ENCODE measurements at places on chromosomes 6 and 20.

DNA sequence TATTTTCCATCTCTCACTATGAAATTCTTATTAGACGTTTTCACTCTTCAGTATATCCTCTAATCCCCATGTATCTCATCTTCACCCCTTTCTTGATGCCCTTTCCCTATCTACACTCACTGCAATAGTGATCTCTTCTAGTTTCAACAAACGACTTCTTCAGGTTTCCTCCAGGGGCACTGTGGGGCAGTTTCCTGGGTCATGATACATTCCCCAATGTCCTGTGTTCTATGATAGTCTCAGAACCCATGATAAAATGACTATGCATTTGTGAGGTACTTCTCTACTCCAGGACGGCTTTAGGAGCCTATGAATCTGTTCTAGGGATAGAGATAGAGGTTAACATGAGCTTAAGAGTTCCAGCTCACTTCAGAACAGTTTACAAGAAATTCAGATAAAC is 183.3 kb downstream of the FOXC1 start:
- DNase-seq: peak; percentile 83

GRCh38 chr6:42901538-42901957 is 14.3 kb upstream of the PTCRA start:
- peak; percentile 97 for DNase-seq

GRCh38 chr6:124941259-124941658 is 21.0 kb upstream of the RNF217 start:
- no peak for DNase-seq

DNA sequence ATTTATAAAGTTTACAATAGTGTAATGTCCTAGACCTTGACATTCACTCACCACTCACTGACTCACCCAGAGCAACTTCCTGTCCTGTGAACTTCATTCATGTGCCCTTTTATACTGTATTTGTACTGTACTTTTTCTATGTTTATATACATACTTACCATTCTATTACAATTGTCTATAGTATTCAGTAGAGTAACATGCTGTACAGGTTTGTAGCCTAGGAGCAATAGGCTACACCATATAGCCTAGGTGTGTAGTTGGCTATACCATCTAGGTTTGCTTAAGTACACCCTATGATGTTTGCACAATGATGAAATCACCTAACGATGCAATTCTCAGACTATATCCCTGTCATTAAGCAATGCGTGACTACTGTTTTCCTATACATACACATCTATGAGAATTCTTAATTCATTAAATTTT is 17.5 kb downstream of the EDEM2 start:
- peak; percentile 10 for DNase-seq

DNA sequence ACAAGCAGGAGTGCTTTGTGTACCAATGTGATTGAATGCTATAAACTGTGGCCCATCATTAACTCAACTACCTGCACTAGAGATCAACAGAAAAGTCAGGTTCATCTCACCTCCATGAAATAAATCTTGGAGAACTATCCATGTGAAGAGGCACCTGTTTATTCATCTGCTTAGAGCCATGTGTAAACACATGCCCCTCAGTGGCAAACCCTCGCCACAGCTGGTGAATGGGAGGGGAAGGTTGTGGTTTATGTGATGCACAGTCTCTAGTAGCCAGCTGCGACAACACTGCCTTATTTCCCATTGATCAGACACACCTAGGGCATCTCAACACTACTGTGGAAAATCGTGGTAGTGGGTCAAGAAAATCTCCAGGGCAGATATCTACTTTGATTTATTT is 640.2 kb downstream of the PTPRT start:
- no peak for DNase-seq

GRCh38 chr6:134744301-134744700 is 205.6 kb downstream of the ALDH8A1 start:
- no peak for DNase-seq

- no peak for DNase-seq
Observed at GRCh38 chr6:159878341-159878740, 12.4 kb upstream of the MAS1 start.

GRCh38 chr6:87919416-87919815 is 128.2 kb upstream of the SPACA1 start:
- DNase-seq: no peak

GRCh38 chr6:43311666-43312065 is 3.0 kb upstream of the CRIP3 start:
- DNase-seq: no peak

DNA sequence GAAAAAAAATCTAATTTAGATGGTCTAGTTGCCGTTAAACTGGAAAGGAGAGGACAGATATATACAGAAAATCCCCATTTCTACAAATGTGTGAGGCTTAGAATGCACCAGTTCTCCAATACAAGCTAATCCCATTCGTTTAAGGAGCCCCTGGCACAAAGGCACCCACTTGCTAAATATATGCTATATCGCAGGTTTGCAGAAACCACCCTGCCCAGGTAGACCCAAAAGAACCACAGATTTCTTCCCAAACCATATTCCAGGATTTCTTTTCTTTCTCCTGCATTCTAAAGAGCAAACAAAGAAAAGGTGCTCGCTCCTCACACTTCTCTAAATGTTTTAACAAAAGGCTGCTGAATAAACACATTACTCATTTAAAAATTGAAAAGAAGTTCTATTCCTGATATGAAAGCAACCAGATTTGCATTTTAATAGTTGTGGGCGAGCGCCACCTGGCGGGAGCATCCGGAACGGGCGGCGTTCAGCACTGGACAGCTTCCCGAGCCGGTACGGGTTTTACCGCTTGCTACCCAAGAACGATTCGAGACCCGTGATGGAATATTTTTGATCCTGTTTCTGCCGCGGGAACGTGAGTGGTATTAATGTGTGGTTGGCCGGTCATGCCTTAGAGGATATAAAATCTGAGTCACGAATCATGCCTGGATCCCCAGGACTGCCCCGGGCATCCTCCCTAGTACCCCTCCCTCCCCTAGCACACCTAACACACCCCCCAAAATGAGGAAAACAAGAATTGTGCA is 2.1 kb downstream of the PTPRT start:
- peak; percentile 78 for DNase-seq

GRCh38 chr6:168159506-168159905 is 80.5 kb upstream of the FRMD1 start:
- DNase-seq: no peak

DNA sequence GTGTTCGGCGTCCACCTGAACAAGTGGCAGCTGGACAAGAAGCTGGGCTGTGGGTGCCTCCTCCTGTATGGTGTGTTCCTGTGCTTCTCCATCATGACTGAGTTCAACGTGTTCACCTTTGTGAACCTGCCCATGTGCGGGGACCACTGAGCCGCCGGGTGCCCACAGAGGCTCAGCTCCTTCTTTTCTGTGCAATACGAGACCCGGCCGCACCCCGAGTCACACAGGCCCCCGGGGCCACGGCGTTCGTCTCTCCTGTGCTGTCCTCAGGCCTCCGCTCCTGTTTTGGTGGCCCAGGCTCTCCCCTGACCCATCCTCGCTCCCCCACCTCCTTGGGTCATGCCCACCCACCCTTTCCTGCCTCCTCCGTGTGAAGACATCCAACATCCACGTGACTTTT is 37.1 kb upstream of the RIN2 start:
- DNase-seq: no peak

- no peak for DNase-seq
Observed at GRCh38 chr6:54891536-54891935, 45.0 kb downstream of the FAM83B start.

- no peak for DNase-seq
Observed at GRCh38 chr6:34229877-34230276, 6.8 kb upstream of the HMGA1 start.

DNA sequence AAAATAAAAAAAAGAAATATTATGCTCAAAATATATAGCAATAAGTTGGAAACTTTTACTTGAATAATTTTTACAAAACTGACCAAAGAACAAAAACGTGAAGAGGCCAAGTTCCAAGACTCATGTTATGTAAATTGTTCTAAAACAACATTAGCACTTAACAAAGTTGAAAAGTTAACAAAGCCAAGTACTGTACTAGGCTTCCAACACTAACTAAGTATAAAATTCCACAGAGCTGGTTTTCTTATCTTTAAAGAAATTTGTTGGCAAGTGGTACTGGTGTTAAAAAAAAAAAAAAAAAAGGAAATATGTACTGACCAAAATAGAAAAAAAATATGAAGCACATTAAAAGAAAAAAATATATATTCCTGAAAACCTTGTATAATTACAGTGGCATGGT is 127.8 kb downstream of the SLC16A10 start:
- DNase-seq: no peak

GRCh38 chr6:8030920-8031319 is 33.3 kb downstream of the BLOC1S5 start:
- DNase-seq: peak; percentile 65

GRCh38 chr6:50653253-50653652 is 60.1 kb upstream of the TFAP2D start:
- DNase-seq: no peak

- no peak for DNase-seq
Observed at GRCh38 chr6:4124351-4124750, 11.0 kb downstream of the ECI2 start.

GRCh38 chr6:80376411-80376810 is 269.9 kb downstream of the BCKDHB start:
- DNase-seq: no peak

GRCh38 chr6:46440641-46441040 is 50.6 kb downstream of the RCAN2 start:
- no peak for DNase-seq

GRCh38 chr6:40194447-40195170 is 260.3 kb upstream of the MOCS1 start:
- DNase-seq: no peak

- no peak for DNase-seq
Observed at GRCh38 chr20:55449091-55449490, 556.2 kb downstream of the CBLN4 start.

- DNase-seq: no peak
Observed at GRCh38 chr6:137570393-137570792, 76.2 kb upstream of the OLIG3 start.

DNA sequence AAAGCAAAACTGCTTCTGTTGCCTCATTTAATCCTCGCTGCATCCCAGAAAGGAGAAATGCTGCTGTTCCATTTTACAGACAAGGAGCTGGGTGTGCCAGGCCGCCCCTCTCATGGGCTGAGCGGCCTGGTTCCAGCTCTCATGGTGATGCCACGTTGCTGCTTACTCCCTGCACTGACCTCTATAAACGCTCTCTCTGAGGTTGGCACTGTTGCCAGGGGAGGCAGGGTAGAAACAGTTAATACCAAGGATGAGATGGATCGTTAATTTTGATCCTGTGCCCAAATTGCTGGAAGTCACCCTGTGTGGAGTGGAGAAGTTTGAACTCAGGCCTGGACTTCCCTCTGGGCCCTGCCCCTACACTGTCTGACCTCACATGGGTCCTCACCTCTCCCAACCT is 25.6 kb downstream of the SIRPA start:
- DNase-seq: no peak

GRCh38 chr6:5536644-5537043 is 275.3 kb downstream of the FARS2 start:
- DNase-seq: no peak

DNA sequence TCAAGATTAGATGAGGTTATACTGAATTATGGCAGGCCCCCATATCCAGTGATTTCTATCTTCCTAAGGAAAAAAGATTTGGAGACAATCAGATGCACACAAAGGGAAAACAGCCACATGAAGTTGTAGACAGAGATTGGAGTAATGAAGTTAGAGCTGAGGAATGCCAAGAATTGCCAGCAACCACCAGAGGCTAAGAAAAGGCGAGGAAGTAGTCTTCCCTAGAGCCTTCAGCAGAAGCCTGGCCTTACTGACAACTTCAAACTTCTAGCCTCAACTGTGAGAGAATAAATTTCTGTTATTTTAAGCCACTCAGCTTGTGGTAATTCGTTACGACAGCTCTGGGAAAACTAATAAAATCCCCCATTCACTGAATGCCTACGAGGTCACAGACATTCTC is 473.9 kb downstream of the COL12A1 start:
- no peak for DNase-seq

GRCh38 chr6:53699462-53699861 is 33.9 kb upstream of the KLHL31 start:
- no peak for DNase-seq

- no peak for DNase-seq
Observed at GRCh38 chr6:124742971-124743370, 219.3 kb upstream of the RNF217 start.

DNA sequence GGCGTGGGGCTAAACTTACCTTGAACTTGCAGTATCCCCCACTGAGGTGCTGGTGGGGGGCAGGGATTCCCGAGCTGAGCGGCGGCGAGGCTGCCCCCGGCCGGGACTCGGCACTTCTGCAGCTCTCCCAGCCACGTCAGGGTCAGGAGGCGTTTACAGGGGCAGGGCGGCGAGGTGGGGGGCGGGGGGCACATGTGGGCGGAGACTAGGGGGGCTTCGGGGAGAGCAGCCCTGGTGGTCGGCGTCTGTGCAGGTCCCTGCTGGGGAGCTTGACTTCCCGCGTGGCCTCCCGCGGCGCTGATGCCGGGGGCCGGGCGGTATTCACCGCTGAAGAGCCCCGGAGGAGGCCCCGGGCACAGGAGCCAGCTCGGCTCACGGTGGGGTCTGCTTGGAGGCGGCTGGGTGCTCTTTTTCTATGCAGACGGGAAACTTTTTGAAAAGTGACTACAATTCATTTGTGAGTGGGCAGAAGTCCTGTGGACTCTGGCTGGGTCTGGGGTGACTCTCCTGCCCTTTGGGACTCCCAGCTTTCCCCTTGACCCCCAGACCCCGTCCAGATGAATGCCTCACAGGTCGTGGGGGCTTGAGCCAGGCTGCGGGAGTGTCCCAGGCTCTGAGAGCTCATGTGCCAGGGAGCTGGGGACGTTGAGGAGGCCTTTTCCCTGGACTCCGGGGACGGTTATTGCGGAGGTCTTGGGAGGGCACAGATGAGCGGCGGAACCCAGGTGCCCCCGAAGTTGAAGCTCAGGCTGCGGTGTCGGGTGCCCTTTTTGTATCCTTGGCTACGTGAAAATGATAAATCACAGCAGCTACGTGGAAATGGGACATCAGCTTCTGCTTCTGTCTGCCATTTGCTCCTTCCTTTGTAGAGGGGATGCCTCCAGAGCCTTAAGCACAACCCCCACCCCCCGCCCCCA is 75.9 kb upstream of the GATA5 start:
- DNase-seq: no peak

- DNase-seq: no peak
Observed at GRCh38 chr20:11018668-11019170, 344.9 kb upstream of the JAG1 start.

- DNase-seq: no peak
Observed at GRCh38 chr20:45268531-45268930, 14.2 kb upstream of the SLPI start.

DNA sequence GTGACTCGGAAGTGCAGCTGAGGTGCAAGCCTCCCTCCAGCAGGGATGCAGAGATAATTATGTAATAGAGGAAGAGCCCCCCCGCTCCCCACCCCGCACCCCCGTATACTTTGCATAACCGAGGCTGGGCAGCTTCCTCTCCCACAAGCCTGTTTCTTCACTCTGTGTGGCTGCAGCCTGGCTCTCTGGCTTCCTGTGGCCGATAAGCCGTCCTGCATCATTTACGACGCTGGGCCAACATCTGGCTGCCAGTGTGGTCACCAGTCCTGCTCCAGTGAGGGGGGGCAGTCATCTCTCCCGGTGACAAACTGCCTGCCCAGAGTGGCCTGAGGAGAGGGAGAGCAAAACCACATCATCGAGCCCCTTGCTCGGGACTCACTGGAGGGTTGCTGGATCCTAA is 59.2 kb downstream of the RBM38 start:
- DNase-seq: peak; percentile 92

GRCh38 chr20:32468860-32469259 is 110.7 kb downstream of the ASXL1 start:
- no peak for DNase-seq

Data from OCI-M1 (cell line).